ENCODE measurements at places on chromosomes 13 and 19. TPM values are rescaled to one million over a fixed set of nuclear protein-coding genes. Genes with fewer than 3 reads are reported as not detected.
A peak's percentile ranks its signal among the peaks of the same experiment; 100 is the strongest.

GRCh38 chr19:57068921-57069697, 50.7 kb upstream of the USP29 start:
- no peak for DNase-seq

Gene ZNF223
- 3.2 TPM for total RNA-seq

Gene CEACAM8
- not detected for total RNA-seq

DNA sequence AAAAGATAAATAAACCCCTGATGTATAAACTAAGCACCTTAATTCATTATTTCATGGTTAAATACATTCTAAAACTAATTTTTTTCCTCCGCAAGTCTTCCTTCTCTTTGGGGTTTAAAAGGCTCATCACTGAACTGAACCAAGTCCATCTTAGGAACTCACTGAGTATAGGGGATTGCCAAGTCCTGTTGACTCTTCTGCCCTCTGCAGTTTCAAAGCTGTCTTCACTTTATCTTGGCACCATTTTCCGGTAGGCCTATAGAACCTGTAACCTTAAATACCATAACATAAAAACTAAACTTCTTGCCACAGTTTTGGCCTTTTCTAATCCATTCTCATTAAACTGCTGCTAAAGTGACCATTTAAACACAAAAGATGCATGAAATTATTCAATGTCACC, 66.5 kb upstream of the USPL1 start:
- peak; percentile 47 for DNase-seq

Gene ZSCAN1
- total RNA-seq: not detected

- no peak for DNase-seq
Observed at GRCh38 chr13:80630685-80631121, 289.8 kb upstream of the SPRY2 start.

DNA sequence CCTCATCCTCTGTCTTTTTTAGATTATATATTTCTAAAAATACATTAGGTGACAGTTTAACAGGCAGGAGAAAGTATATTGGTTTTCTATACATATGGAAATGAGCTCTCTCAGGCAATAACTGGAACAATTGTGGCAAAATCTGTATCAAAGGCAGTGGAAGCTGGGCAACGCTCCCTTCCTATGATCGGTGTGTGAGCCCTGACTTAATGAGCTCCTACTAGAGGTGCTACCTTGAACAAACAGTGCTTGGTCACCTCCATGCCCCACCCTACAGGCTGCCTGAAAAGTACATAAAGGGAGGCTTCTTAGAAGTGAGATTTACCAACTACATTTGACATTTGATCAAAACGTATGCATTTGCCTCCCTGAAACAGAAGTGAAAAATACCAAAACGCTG, 185.3 kb downstream of the EFNB2 start:
- DNase-seq: no peak

GRCh38 chr13:105952233-105952972, 583.1 kb downstream of the EFNB2 start:
- DNase-seq: no peak

- peak; percentile 87 for DNase-seq
Observed at GRCh38 chr13:45500492-45501174, 35.9 kb downstream of the COG3 start.

Gene NAPA
- 94.4 TPM for total RNA-seq

Gene KRTDAP
- total RNA-seq: not detected
